Stimulated activated CD4-positive, alpha-beta T cell treated with anti-CD3 and anti-CD28 coated beads, Interleukin-12 subunit alpha, Interleukin-12 subunit beta, amount 100 ng/mL, for 4 hours (primary cell): ENCODE measurements at places on chromosomes 2 and 18.

DNA sequence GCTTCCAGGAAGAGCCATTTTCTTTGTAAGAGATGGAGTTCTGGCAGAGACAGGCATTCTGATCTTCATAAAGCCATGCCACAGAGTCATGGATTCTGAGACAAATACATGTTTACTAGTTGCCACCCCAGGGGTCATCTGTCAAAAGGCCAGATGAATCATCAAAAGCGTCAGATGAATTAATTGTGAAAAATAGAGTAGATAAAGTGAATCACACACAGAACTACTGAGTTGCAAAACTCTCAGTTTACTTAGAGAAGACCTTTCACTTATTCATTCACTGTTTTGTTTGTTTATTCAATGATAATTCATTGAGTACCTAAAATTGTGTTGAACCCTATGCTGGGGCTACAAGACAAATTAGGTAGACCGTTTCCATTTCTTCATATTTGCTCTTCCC is 157.7 kb upstream of the SERPINE2 start:
- no peak for DNase-seq

DNA sequence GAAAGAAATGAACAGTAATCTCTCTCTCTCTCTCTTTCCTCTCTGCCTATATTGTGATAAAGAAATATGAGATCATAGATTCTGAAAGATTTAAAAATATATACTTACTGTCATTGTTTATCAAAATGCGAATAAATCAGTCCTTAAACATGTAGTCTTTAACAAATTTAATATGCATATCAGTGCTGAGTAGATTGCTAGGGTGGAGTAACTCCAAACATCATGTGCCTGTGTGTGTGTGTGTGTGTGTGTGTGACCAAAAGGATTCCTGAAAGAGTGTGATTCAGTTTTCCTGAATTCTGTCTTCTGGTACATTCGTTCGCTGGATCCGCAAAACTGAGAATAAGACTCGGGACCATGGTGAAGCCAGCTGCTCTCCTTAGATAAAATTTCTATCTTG is 24.0 kb upstream of the DSEL start:
- no peak for DNase-seq

GRCh38 chr18:56660655-56661054 is 9.5 kb downstream of the WDR7 start:
- no peak for DNase-seq

DNA sequence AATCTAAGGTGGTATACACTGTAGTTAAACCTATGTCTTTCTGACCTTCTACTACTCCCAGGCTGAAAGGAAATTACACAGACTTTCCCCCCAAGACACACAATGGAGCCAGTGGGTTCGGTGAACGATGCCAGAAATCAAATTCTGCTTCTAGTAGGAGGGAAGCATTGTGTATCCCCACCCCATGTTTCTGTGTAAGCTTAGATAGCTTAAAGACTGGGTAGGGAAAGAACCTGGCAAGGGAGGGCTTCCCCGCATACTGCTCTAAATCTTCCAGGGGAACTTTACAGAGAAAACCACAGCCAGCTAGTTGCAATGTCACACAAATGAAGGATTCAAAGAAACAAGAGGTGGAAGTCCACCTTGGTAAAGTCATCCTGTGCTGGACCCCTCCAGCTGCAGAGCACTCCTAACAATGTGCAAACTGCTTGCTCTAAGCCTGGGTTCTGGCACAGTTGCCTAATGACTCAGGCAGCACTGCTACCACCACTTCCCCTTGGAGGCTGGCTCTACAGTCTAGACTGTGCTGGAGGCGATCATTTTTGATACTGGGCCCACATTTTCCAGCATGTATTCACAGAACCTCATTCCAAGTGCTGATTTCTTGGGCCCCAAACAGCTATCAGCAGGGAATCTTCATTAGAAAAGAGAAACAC is 47.5 kb downstream of the TRIB2 start:
- DNase-seq: no peak

- no peak for DNase-seq
Measured at GRCh38 chr2:49832555-49832954, 678.2 kb upstream of the FSHR start.

- no peak for DNase-seq
Measured at GRCh38 chr18:57806978-57807285, 3.8 kb upstream of the ATP8B1 start.

DNA sequence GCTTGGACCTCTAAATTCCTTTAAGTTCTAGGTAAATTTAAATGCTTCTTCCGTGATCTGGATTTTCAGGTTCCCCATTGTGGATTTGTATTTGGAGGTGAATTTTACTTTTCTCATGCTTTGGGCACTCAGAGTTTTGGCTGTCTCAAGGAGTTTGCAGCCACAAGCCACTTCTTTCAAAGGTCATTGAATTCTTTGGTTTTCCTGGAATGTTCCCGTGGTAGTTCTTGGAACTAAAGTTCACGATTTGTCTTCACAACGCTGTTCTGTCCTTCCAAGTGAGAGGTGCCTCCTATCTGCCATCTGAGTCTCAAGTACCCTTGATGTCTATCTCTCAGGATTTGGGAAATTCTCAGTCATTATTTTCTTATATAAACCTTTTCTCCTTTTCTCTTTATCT is 1438.7 kb upstream of the ZEB2 start:
- DNase-seq: no peak

- no peak for DNase-seq
Measured at GRCh38 chr2:110904779-110905148, 172.4 kb downstream of the ACOXL start.

DNA sequence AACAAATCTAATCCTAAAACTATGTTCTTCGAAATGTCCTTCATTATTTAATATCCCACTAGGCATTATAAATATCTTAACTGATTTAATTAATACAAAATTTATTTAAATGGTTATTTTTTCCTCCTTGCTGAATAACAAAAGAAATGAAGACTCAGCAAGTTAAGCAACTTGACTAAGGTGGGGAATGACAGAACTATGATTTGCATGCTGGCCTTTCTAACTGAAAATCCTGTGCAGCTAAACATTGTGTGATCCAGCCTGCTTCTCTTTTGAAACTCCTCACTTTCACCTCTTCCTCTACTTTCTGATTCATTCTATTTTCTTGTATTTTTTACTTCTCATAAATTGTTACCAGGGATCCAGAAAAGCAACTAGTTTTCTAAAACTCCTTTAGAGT is 132.0 kb downstream of the CALCRL start:
- DNase-seq: no peak

- no peak for DNase-seq
Measured at GRCh38 chr2:11281186-11281585, 63.2 kb downstream of the ROCK2 start.

DNA sequence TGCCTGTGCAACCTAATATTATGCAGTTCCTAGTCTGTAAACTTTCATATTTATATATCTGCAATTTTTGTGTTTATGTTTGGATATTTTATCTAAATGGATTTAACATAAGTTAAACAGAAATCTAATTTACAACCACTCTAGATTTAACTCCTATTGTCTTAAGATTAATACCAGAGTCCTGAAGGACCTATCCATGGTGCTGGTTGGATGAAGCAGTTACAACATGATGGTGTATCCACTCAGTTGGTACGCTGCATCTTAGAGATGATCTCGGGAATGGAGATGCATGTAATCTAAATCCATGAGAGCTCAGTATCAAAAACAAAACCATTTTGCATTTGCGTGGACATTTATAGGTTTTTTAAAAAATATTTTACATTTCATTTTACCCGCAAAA is 745.9 kb upstream of the SLC8A1 start:
- no peak for DNase-seq

GRCh38 chr2:37415128-37415820 is 70.8 kb downstream of the QPCT start:
- DNase-seq: no peak
